ENCODE measurements at places on chromosomes 16 and 17.

DNA sequence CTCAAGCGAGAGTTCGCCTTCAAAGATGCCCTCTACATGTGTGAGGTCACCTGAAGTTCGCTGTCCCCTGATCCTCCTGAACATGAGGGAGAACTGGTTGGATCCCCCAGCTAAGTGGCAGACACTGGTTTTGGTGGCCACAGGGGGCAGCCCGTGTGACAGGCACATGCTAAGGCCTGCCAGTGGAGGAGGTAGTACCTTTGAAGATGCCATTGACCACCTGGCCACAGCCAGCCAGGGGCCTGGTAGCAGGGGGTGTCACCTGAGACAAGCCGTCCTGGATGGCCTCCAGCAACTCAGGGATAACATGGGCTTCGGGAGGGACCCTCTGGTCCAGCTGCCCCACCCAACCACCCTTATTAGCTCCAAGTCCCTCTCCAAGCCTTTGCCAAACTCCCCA, 7.3 kb upstream of the ALDH3A1 start:
- no peak for DNase-seq

GRCh38 chr17:32445971-32446370, 1.7 kb downstream of the PSMD11 start:
- no peak for DNase-seq

- no peak for DNase-seq
Measured at GRCh38 chr16:4323071-4323844, 7.4 kb downstream of the GLIS2 start.

DNA sequence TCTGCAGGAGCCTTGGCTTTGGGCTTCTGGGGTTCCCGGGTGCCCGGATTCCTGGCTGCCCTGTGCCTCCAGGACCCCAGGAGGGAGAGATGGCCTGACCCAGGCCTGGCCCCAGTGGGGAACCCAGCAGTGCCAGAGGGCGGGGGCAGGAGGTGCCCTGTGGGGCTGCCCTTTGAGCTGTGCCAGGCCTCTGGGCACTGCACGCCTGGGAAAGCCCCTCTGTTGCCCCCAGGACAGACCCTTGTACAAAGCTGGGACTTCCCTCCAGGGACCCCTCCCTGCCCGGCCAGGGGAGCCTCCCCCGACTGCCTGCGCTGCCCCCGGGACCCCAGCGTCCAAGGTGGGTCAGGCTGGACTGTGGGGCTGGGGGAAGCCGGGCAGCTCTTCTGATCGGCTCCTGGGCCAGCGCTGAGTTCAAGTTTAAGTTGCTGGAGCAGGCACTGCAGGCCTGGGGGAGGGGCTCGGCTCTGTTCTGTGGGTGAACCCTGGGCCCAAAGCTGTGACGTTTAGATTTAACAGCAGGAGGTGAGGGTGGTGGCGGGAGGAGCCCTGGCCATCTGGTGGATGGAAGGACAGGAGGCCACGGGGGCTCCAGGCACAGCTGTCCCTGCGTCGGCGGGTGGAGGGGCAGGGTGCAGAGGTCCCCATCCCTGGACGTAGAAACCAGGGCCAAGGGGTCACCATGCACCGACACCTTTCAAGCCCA, 27.6 kb upstream of the C1QTNF8 start:
- DNase-seq, result no peak

- no peak for DNase-seq
Measured at GRCh38 chr16:67091906-67092566, 17.7 kb upstream of the PHAF1 start.

- no peak for DNase-seq
Measured at GRCh38 chr17:31433091-31433790, 41.8 kb downstream of the RAB11FIP4 start.

DNA sequence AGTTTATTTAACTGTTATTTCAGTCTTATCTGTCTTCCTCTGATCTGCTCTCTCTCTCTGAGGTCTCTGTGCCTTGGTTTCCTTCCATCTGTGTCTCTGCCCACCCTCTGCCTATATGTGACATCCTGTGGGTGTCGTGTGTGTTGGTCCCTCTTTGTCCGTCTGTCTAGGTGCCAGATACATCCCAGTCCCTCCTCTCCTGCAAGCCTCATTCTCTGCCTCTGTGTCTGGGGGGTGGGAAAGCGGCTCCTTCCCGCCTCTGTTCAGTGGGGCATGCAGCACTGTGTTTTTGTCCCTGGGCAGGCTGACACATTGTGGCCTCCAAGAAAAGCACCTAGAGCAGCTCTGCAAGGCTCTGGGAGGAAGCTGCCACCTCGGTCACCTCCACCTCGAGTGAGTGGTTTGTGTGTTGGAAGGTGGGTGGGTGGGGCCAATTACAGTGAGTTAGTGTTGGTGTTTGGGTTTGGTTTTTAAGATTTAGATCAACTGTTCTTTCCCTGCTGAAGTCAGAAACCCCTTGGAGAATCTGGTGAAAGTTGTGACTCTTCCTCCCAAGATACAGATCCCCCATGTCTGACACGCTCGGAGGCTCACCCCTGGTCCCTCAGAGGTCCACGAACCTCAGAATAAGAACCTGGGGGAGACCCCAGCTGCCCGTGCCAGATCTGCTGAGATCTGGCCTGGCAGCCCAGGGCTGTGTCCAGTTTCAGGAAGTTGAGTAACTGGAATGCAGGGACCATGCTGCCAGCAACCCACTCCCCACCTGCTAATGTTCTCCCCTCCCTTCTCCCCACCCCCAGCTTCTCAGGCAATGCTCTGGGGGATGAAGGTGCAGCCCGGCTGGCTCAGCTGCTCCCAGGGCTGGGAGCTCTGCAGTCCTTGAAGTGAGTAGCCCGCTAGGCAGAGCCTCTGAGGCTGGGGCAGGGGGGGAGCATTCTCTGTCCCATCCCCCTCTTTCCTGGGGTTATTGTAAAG, 50.9 kb upstream of the CPNE2 start:
- DNase-seq, result no peak

DNA sequence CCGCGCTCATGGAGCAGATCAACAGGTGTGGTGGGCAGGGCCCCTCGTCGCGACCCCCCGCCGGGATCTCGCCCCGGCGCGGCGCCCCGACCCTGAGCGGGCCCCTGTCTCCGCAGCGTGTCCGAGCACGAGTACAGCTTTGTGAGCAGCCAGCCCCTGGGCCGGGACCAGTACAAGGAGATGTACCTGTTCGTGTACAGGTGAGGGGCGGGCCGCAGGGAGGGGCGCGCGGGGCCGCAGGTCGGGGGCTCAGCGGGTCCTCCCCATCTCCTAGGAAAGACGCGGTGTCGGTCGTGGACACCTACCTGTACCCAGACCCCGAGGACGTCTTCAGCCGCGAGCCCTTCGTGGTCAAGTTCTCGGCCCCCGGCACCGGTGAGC, 848 bp downstream of the DNASE1L2 start:
- no peak for DNase-seq

DNA sequence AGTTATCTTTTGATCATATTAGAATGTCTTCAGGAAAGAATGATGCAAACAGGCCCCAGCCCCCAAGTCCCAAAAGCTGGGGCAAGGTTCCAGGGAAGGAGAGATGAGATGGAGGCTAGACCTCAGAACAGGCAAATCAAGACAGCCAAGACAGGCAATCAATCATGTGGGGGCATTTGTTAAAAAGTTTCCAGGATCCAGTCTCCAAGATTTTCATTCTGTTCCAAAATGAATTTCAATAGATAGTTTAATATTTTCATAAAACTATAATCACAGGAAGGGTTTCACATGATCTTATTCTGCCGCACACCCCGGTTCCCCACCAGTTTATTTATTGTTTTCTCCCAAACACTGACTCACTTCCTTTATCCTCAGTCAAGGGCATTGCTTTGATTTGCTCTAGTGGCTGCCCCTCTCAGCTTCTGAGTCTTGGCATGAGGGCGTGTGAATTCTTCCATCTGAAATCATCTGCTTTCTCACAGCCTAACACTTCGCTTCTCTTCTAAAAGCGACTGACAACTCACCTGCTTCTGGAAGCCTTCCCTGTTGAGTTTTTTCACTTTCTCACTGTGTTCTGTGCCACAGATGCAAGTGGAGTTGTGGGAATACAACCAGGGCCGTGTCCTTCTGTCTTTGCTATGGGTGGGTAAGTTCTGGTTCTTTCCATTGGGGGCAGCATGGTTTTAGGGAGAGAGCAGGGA, 12.2 kb upstream of the TERF2 start:
- DNase-seq, result no peak

GRCh38 chr17:37295888-37296287, 79.9 kb upstream of the C17orf78 start:
- no peak for DNase-seq

- no peak for DNase-seq
Measured at GRCh38 chr16:79132701-79133100, 467.8 kb downstream of the MAF start.

GRCh38 chr17:78966123-78966813, 13.5 kb downstream of the LGALS3BP start:
- DNase-seq, result no peak

- DNase-seq, result no peak
Measured at GRCh38 chr17:29133121-29133713, 47.0 kb downstream of the MYO18A start.

DNA sequence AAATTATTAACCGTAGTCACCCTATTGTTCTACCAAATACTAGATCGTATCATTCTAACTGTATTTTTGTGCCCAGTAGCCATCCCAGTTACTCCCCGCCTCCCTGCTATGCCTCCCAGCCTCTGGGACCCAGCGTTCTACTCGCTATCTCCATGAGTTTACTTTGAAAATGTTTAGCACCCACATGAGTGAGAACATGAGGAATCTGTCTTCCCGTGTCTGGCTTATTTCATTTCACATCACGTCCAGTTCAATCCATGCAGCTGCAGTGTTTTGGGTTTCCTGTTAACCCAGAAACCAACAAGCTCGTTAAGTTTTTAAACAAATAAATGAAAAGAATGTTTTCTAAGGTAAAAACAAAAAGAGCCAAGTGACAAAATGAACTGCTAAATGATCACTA, 82.1 kb downstream of the VPS53 start:
- DNase-seq, result no peak

DNA sequence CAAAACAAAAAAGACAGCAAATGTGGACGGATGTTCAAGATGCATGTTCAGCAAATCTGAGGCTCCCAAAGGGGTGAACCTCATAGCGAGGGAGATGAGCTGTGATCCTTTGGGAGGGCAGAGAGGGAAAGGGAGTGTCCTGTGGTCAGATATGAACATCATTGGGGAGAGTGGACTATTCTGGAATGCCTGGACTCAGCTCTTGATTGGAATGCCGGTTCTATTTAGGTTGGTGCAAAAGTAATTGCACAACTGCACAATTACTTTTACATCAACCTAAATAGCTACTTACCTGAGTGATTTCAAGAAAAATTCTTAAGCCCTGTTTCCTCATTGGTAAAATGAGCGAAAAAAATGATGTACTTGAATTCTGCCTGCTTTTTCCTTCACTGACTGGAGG, 89.6 kb downstream of the CACNG3 start:
- no peak for DNase-seq

- no peak for DNase-seq
Measured at GRCh38 chr17:73552300-73553048, 91.8 kb downstream of the SDK2 start.

- no peak for DNase-seq
Measured at GRCh38 chr16:49554681-49555080, 181.1 kb downstream of the C16orf78 start.

DNA sequence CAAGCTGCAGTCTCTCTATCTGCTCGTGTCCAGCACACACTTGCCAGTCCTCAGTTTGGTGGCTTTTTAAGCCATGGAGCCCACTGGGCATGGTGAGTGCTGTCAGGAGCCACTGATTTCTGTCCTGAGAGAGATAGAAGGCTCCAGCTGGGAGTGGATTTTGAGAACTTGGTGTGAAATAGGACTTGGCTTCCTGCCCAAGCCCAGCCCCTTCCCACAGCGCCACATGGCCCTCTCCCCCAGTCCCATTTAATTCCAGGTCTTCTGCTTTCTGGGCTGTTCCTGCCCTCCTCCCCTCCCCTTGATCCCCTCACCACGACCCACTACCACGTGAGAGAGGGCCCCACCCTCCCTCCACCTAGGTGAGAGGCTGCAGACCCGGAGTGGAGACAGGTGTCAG, 14.4 kb upstream of the ABCC3 start:
- no peak for DNase-seq

GRCh38 chr16:26765087-26765486, 301.6 kb upstream of the C16orf82 start:
- no peak for DNase-seq

GRCh38 chr17:17505610-17506171, 9.5 kb upstream of the RASD1 start:
- no peak for DNase-seq

- DNase-seq, result no peak
Measured at GRCh38 chr16:75952124-75952523, 225.8 kb upstream of the CPHXL start.

- DNase-seq, result no peak
Measured at GRCh38 chr16:72085002-72085401, 8.4 kb downstream of the TXNL4B start.

DNA sequence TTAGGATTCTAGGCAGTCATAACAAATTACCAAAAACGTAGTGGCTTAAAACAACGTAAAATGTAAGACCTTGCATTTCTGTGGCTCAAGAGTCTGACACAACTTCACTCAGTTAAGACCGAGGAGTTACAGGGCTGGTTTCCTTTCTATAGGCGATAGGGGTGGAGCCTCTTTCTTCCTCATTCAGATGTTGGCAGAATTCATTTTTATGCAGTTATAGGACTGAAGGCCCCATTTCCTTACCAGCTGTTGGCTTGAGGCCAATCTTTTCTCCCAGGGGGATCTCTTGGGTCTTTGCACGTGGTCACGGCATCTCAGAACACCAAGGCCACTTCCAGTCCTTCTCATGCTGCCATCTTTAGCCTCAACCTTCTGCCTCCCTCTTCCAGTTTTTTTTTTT, 145.2 kb downstream of the KCNJ2 start:
- DNase-seq, result no peak

DNA sequence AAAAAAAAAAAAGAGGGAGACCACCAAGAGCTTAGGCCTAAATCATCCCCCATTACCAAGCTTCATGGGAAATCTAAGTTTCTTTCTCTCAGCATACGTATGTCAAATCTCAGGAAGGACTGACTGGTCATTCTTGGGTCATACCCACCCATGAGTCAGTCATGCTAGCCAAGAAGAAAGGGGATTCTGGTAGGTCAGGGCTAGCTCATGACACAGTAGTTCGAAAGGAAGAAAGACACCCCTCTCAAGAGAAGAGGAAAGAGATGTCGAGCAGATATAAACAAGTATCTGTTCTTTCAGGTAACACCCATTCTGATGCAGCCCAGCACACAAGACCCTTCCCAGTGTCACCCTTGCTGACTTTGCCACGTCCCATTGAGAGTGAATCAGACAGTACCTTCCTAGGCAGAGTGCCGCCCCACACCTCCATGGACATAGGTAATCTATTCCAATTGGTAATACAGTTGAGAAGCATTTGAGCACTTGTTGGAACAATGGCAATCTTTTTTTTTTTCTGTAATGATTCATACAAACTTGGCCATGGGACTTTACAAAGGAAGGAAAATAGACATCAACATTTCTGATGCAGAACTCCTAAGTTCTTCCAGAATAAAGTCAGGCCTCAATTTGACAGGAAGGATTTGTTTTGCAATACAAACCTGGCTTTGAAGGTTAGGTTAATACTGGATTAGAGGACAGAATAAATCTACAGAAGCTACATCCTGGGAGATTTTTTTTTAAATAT, 38.2 kb downstream of the COPRS start:
- DNase-seq, result no peak

GRCh38 chr17:51661403-51661802, 401.1 kb downstream of the UTP18 start:
- DNase-seq, result no peak

All from AG04450 (cell line).